Testis (tissue), 5 donors: ENCODE measurements at places on chromosomes 5 and 9.

DNA sequence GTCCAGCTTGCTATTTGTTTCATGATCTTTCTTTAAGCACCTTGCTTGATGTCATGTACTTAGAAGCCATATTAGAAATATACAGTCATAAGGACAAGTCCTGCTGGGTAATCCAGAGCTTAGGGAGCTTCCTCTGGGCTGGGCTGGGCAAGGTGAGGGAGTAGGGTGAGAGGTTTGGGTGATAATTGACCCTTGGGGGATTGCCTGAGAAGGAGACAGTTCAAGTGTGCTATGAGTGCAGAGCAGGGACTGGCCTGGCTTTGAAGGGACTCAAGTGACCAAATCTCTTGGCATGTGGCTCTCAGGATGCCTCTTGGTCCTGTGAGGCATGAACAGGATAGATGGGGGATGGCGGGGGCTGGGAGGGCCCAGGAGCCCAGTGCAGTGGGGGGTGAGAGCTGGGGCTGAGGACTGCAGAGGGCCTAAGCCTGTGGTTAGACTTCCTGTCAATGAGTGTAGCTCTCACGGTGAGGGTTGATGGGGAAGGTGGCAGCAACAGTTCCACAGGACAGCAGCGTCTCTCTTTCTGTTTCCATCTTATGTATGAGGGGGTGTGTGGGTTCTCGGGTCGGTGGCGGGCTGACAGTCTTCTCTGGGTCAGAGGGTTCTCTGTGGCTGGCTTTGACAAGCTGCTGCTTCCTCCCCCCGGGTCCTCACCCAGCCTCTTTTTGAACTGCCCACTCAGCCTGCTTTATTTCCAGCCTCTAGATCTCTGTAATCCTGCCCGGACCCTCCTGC is 53.5 kb downstream of the RGS3 start:
- no peak for DNase-seq

DNA sequence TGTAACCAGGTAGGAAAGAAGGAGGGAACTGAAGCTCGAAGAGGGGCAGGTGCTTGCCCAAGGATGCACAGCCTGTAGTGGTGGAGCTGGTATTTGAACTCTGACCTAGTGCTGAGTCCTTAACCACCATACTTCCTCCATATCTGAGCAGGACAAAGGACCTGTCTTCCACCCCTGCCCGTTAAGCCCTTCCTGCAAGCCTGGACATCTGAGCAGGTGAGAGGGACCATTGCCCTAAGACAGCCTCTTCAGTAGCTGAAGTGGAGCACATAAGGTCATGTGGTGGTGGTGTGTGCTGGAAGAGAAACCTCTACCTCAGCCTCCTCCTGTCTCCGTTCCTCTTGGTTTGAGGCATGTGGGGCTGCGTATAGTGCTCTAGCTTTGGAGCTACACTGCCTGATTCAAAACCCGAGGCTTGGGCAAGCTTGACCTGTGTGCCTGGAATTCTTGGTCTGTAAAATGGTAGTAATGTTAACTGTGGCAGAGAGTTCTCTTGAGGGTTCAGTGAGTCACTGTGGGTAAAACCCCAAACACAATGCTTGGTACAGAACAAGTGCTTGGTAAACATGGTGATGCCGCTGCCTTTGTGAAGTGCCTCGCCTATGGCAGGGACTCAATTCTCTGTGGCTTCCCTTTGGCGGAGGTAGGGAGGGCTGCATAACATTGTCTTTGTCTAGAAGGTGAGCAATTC is 7.4 kb downstream of the GALNT10 start:
- DNase-seq, result no peak

DNA sequence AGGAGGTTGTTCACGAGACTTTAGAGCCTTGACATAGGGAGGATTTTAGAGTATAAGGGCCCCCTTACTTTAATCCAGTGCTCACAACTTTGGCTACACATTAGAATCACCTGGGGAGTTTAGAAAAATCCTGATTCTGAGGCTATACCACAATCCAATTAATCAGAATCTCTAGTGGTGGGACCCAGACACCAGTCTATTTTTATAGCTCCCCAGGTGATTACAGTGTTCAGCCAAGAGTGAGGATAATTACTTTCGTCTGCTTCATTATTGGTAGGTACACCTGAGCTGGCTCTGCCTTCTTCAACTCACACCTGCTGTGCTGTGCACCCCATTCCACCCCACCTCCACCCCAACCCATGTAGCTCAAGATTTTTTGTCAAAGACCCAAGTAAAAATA is 141.3 kb upstream of the EPB41L4A start:
- DNase-seq, result no peak

DNA sequence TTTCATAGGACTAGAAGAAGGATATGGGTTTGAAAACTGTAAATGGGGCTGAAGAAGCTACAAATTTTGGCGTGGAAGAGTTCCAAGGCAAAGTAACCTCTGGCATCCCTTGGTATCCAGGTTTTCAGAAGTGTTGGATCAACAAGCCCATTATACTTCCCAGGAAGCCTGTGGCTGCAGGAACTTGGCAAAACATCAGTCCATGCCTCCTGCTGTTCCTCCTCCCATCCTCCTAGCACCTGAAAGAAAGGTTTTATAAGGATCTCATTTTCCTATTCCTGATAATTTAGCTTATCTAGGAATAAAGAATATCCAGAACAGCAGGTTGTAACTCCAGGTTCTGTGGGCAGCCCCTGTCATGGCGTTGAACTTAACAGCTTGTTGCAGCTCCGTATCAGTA is 72.5 kb upstream of the LPAR1 start:
- no peak for DNase-seq

- no peak for DNase-seq
Observed at GRCh38 chr9:92725766-92726165, 38.9 kb downstream of the BICD2 start.

GRCh38 chr5:10546186-10546585 is 17.7 kb upstream of the ANKRD33B start:
- no peak for DNase-seq

- no peak for DNase-seq
Observed at GRCh38 chr5:17860660-17861315, 226.5 kb downstream of the TAF11L14 start.

DNA sequence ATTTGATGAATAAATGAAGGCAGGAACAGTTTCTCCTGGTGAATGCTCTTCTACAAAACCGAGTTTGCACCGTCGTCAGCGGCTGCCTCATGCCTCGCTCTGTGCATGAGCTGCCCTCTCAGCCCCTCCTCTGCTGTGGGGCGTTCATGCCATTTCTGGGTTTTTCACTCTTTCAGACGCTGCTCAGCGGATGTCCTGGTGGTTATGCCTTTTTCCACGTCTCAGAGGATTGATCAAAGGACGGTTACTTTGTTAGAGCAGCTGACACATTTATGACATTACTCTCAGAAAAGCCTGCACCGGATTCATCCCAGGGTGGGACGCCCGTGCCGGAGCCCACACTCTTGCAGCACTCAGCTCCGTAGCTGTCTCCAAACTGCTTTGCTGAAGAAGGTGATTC is 195.9 kb upstream of the PPP1R26 start:
- no peak for DNase-seq

GRCh38 chr5:115813719-115814118 is 2.7 kb downstream of the CDO1 start:
- DNase-seq, result no peak

GRCh38 chr5:72015103-72015548 is 92.1 kb upstream of the MAP1B start:
- DNase-seq, result peak; percentile 81

GRCh38 chr9:118882684-118883083 is 486.6 kb downstream of the BRINP1 start:
- DNase-seq, result no peak

- no peak for DNase-seq
Observed at GRCh38 chr9:116984111-116984510, 297.0 kb downstream of the TRIM32 start.

- no peak for DNase-seq
Observed at GRCh38 chr9:11038366-11038765, 425.6 kb upstream of the PTPRD start.

DNA sequence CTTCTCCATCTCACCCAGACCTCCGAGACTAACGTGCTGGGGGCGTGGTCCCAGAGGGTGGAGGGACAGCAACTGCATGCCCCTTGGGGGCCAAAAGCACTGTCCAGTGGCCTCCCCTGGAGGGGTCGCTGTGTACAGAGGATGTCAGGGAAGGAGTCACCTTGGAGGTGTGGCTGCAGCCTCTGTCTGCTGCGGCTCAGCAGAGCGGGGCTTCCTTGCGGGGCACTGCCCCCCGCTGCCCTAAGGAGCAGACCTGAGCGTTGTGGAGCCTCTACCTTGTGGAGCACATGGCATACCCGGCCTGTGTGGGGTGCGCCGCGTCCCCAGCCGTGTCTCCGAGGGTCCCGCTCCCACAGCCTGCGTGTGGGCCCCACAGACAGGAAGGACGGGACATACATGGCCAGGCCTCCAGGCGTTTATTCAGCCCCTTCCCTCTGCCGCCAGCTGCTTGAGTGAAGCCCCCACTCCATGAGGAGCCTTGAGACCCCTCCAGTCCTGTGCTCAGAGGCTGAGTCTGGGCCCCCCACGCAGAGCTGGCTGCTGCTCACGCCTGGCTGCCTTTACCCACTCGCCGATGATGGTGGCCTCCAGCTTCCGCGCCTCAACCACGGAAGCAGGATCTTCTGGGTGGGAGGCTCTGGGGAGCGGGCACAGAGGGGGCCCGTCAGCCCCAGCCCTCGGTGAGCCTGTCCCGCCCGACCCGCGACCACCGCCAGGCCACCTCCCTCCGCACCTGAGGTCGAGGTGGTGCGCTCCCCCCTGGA is 4.2 kb downstream of the DPP7 start:
- no peak for DNase-seq

- DNase-seq, result no peak
Observed at GRCh38 chr9:126652140-126652582, 38.4 kb downstream of the LMX1B start.
